ENCODE measurements at places on chromosomes 1 and 21. TPM values are rescaled to one million over a fixed set of nuclear protein-coding genes. Genes with fewer than 3 reads are reported as not detected.

AMY1C gene
- not detected for total RNA-seq

EDN2 gene
- total RNA-seq, result 11.7 TPM

SRRM1 gene
- total RNA-seq, result 64.9 TPM

FMN2 gene
- 0.69 TPM for total RNA-seq

OR2T4 gene
- not detected for total RNA-seq

DIRAS3 gene
- 1.4 TPM for total RNA-seq

INSRR gene
- total RNA-seq, result under 0.01 TPM

ALG14 gene
- total RNA-seq, result 1.8 TPM

COPA gene
- total RNA-seq, result 178 TPM

TSPEAR gene
- 4.1 TPM for total RNA-seq

CAPN9 gene
- total RNA-seq, result 0.49 TPM

STIL gene
- total RNA-seq, result 7.1 TPM

All from skin of body (tissue), 3 donors.